Glutamatergic neuron (in vitro differentiated cells): ENCODE measurements at places on chromosomes 2 and 18. TPM values are rescaled to one million over a fixed set of nuclear protein-coding genes. Genes with fewer than 3 reads are reported as not detected.

The DUSP19 gene
- total RNA-seq: 1.6 TPM

The DGUOK gene
- total RNA-seq: 96.8 TPM

The MERTK gene
- 2.3 TPM for total RNA-seq

The TMEM37 gene
- not detected for total RNA-seq

The ARL6IP6 gene
- total RNA-seq: 26.4 TPM

The DAPL1 gene
- not detected for total RNA-seq

The PROKR1 gene
- 0.83 TPM for total RNA-seq

The CAPN14 gene
- 0.25 TPM for total RNA-seq

The OTX1 gene
- total RNA-seq: 0.15 TPM

The SLC23A3 gene
- 1.1 TPM for total RNA-seq

The IL36G gene
- not detected for total RNA-seq

The POTEC gene
- total RNA-seq: not detected

The DSC2 gene
- total RNA-seq: 31.4 TPM

The TNFAIP6 gene
- not detected for total RNA-seq

The MEP1B gene
- not detected for total RNA-seq
